ENCODE measurements at places on chromosomes 1 and 21.

GRCh38 chr1:151516031-151516511, 4.9 kb downstream of the CGN start:
- DNase-seq = no peak

- no peak for DNase-seq
Observed at GRCh38 chr1:89286549-89287180, 14.0 kb upstream of the GBP5 start.

DNA sequence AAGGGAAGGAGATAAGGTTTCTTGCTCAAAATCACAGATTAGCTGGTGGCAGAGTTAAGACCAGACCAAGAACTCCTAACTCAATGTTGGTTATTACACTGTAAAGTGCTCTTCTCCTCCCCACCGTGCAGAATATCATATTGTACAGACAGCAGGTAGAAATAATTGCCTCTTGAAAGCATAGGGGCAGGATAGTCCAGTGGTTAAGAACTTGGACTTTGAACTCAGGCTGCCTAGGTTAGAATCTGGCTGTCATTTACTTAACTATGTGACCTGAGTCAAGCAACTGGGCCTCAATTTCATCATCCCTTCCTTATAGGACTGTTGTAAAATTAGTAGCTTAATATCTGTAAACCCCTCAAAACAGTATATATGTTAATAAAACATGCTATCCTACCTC, 114.9 kb upstream of the HIVEP3 start:
- no peak for DNase-seq

DNA sequence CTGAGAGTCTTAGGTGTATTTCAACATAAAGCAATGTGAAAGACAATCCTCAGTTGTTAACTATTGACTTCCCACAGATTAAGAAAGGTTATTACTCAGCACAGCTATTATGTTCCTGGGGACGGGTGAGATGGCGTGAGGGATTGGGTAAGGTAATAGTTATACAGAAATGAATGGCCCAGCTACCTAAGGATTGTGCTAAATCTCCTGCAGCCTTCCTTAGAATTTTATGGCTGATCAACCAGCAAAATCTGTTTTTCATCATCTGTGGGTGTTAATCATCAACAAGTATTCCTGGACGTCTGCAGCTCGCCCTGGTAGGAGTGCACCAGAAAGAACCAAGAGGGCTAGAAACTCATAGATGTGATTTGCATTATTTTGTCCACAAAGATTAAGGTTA, 146.0 kb upstream of the IVNS1ABP start:
- no peak for DNase-seq

GRCh38 chr1:232183802-232184201, 446.1 kb downstream of the SIPA1L2 start:
- no peak for DNase-seq

GRCh38 chr1:96674915-96675314, 46.7 kb upstream of the PTBP2 start:
- DNase-seq = no peak

GRCh38 chr1:182143825-182144645, 82.5 kb upstream of the ZNF648 start:
- DNase-seq = no peak

DNA sequence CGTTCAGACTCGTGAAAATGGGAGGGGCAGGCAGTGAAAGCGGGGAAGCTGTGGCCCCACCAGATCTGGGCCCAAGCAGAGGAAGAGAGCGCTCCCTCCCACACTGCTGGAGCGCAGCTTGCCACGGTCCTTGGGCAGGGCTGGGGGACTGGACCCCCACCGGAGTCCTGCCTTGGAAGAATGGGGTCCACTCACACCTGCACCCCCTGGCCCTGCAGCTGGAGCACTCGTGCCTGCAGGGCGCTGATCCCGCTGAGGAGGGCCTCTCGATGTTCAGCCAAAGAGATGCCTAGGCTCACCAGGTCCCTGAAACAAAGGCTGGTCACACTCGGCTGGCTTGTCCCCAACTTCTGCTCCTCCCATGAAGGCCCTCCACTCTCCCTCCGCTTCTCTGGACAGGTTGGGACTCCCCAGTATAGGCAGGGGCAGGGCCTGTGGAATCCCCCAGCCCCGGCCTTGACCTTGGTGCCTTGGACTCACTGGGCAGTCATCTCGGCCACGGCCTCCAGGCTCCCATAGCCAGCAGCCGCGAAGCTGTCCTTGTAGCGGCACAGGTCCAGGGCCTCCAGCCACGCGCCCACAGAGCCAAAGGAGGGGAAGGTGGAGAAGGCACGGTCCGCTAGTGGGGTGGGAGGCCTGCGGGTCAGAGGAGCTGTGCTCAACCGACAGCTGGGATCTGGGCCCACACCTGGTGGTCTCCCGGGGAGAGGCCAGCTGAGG, 26.0 kb downstream of the CDCA8 start:
- DNase-seq = no peak

DNA sequence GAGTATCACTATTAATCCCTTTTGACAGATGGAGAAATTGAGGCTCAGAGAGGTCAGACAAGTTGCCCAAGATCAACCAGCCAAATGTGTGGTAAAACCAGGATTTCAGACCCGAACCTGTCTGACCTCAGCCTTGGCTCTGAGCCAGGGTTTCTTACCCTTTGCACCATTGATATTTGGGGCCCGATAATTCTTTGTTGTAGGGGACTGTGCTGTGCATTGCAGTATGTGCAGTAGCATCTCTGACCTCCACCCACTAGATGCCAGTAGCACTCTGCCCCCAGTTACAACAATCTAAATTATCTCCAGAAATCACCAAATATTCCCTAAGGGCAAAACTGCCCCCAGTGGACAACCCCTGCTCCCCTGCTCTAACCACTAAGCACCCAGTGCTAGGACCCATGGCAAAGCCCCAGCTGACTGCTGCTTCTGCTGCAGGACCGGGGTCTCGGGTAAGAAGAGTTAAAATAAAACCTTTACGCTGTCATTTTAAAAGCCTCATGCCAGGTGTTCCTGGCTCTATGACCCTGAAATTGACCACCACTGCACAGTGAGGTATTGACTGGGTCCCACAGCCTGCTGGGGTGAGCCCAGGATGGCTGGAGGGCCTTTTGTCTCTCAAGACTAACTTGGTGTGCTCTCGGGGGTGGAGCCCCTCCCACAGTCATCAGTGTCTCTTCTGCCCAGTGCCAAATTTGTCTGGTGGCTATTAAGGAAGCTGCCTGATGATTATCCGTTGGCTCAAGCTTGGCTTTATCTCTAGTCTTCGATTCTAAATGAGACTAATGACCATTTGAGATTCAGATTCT, 5.6 kb upstream of the MAN1C1 start:
- no peak for DNase-seq

- no peak for DNase-seq
Observed at GRCh38 chr1:10528066-10529014, 53.6 kb downstream of the PEX14 start.

DNA sequence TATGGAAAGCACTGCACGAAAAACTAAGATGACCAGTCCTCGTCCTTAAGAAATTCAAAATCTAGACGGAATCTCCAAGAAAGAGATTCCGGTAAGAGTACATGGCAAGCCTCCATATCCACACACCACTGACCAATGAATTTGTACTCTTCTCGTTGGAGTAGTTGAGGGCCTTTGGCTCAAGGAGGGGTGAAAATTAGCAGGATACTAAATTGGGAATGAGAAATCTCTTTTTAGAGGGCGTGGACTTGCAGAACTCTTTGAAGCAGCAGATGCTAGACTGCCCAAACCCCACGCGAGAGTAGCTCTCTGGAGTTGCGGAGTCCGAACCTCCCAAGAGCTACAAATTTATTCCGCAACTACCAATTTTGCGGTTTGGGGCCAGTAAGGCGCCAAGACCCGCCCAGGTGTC, 872 bp upstream of the PPP2R5A start:
- DNase-seq = no peak

DNA sequence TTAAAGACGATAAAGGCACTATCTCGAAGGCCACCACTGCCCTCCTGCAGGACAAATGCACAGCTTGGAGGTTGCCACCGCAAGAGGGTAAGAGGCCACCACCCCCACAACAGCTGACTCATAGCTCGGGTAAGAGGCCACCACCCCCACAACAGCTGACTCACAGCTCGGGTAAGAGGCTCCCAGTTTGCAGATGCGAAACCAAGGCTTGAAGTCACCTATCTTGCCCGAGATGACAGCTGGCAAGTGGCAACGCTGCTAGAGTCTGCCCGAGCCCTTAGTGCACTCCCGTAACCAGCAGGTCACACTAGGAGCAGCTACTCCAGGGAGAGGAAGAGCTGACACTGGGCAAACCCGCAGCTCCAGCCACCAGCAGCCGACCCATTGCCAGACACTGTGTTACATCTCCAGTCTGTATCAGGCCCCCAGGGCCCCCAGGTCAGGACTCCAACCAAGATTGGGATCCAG, 17.1 kb upstream of the SPSB1 start:
- DNase-seq = peak; percentile 80

- DNase-seq = no peak
Observed at GRCh38 chr1:230937371-230937770, 41.3 kb downstream of the TTC13 start.

- no peak for DNase-seq
Observed at GRCh38 chr1:223755992-223756775, 43.8 kb downstream of the CAPN2 start.

- no peak for DNase-seq
Observed at GRCh38 chr1:112410673-112411072, 14.7 kb downstream of the CTTNBP2NL start.

- DNase-seq = no peak
Observed at GRCh38 chr1:243408479-243408878, 152.6 kb downstream of the SDCCAG8 start.

DNA sequence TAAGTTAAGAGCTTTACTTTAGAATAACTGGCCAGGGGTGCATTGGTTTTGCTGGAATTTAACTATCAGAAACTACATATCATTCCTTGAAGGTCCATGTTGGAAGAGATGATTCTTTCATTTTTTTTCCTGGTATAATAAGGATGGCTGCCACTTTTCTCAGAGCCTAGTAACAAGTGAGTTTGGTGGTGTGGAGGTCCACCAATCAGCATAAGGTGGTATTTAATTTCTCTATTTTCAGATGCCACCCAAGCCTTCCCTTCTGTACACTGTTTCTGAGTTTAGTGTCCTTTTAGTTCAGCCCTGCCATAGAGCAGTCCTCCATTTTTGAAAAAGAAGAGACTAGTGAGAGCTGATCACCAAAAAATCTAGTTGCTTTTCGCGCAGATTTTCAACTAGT, 386.3 kb downstream of the USP25 start:
- DNase-seq = no peak

GRCh38 chr1:93661829-93662474, 19.7 kb downstream of the BCAR3 start:
- DNase-seq = no peak

DNA sequence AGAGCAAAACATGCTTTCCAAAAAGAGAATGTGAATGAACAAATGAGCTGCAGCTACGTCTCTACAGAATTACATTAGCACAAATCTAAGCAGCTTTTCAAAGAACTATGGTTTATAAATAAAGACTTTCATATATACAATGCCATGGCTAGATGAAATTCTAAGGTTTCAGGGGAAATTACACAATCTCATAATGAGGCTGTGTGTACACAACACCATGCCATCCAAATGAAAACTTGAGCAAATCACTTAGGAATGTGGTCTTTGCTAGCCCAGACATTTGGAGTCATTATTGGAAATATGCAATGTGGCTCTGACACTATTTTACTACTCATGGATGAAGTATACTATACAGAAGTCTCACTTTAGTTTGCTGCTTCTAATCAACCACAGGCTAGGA, 37.5 kb downstream of the SPAG17 start:
- no peak for DNase-seq

- DNase-seq = no peak
Observed at GRCh38 chr1:68339505-68339904, 107.2 kb upstream of the WLS start.

DNA sequence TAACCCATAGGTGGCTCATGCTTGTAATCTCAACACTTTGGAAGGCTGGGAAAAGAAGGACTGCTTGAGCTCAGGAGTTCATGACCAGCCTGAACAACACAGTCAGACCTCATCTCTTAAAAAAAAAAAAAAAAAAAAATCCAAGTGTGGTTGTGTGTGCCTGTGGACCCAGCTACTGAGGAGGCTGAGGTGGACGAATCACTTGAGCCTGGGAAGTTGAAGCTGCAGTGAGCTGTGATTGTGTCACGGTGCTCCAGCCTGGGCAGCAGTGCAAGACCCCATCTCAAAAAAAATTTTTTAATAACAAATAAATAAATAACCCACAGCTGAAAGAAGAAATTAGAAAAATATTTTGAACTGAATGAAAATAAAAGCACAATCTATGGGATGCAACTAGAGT, 13.8 kb downstream of the INTS7 start:
- DNase-seq = no peak

GRCh38 chr1:30968220-30968971, 59.8 kb upstream of the SDC3 start:
- DNase-seq = no peak

DNA sequence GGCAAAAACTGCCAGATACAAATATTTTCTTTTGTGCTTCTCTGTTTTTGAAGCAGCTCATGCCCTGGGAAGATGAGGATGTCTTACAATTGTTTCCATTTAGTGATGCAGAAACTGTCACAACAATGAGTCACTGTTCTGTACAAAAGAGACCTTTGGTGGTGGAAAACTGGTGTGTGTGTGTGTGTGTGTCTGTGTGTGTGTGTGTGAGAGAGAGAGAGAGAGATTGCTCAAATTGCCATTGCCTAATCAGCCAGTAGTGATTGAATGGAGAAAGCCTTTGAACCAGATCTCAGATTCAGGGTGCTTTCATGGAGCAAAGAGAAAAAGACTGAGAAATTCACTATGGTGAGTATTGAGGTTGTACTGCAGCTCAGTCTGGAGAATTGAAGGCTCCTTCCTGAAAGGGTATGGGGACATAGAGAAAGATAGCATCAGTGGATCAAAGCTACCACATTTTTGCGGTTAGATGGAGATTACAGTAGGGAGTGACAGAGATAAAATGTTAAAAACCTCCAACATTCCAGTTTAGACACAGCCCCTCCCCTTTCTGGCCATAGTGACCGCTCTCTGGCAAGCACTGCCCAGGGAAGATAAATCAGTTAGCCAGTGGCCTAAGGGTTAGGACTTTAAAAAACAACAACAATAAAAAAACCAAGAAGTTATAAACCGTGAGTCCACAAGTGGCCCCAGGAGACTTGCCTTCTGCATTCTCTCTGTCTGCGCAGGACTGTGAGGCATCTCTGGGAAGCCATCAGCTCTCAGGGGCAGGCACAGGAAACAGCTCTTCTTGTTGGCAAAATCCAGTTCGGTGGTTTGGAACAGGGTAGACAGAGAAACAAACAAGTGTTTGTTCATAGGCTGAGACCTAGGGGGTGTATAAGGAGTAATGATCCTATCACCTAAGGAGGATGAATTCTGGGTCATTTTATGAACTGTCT, 406.5 kb downstream of the DUSP10 start:
- DNase-seq = no peak

DNA sequence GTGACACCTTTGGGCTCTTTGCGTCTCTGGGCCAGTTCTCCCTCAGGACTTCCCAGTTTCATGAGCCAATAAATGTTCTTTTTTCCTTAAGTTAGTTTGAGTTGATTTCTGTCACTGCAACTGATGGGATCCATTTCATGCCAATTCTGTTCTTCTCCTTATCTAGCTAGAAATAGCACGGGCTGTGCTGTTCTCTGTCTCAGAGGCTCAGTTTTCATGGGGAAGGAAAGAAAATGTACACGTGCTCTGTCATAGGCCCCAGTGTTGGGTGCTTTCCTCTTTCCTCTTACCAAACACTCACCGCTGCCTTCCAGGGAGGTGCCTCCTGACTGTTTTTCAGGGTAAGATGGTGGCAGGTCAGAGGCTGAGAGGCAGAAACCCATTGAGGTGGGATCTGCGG, 43.2 kb upstream of the ACTL8 start:
- DNase-seq = no peak

Measured in stimulated activated CD8-positive, alpha-beta memory T cell treated with anti-CD3 and anti-CD28 coated beads, Interleukin-15, amount 100 ng/mL, for 4 hours (primary cell).